Colonic mucosa (tissue), 4 donors: ENCODE measurements at places on chromosomes 16 and 17.

DNA sequence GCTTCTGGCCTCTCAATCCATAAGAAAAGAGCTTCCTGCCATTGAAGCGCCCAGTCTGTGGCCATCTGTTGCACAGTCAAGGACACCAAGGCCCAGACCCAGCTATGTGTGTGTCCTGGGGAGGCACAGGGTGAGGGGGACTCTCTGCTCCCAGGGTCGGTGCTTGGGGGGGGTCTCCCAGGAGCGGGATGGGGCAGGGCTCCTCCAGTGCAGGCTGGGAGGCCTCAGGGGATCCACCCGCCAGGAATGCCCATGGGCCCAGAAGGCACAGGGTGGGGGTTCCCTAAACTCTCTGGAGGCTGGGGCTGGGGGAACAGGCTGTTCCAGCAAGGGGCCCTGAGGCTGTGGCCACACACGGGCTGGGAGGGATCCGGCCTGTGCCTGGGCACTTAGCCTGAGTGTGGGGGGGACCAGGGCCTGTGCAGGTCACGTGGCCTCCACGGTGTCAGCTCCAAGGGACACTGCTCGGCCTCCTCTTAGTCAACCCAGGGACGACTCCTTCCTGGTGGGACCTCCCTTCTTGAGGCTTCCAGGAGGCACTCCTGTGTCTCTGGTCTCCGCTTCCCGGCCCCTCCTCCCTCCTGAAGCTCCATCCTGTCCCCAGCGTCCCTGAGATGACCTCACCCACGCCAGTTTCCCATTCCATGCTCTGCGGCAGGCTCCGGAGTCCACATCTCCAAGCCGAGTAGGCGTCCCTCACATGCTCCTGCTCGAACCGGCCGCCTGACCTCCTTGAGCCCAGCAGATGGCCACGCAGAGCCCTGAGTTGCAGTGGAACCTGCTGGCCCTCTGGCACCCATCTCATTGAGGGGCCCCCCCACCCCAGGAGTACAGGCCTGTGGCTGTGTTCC is 23.1 kb upstream of the BAHCC1 start:
- DNase-seq = no peak

DNA sequence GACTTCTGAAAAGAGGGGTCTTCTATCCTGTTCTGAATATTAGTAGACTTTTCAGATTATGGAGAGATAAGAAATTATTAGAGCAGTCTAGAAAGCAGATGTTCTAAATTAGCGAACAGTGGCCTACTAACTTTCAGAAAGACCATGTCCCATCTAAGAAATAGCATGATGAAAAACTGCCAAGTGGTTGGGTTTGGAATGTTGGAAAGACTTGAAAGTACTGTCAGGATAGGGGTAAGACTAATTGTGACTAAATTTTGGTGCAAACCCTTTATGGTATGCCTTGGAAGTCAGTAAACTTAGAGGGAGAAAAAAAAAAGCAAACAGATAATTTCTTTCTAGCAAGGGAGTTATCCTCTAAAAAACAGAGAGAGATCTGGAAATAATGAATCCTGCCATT is 41.1 kb downstream of the TANGO6 start:
- no peak for DNase-seq

GRCh38 chr16:54938212-54939028 is 7.8 kb downstream of the IRX5 start:
- DNase-seq = no peak

DNA sequence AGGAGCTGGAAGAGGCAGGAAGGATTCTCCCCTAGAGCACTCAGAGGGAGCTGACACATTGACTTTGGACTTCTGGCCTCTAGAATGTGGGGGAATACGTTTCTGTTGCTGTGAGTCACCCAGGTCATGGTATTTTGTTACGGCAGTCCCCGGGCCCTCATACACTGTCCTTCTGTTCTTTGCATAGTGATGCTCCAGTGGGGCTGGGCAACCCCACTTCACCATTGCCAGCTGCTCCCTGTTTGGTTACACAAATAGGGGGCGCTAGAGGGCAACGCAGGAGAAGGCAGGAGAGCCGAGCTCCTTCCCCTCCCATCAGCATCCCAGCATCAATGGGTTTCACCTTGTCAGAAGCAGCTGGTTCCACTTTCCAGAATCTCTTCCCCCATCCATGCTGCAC is 257.7 kb upstream of the FOXF1 start:
- peak; percentile 27 for DNase-seq

- DNase-seq = no peak
Measured at GRCh38 chr16:87528690-87529579, 36.1 kb upstream of the ZCCHC14 start.

- DNase-seq = no peak
Measured at GRCh38 chr16:58475091-58475619, 24.8 kb upstream of the NDRG4 start.

DNA sequence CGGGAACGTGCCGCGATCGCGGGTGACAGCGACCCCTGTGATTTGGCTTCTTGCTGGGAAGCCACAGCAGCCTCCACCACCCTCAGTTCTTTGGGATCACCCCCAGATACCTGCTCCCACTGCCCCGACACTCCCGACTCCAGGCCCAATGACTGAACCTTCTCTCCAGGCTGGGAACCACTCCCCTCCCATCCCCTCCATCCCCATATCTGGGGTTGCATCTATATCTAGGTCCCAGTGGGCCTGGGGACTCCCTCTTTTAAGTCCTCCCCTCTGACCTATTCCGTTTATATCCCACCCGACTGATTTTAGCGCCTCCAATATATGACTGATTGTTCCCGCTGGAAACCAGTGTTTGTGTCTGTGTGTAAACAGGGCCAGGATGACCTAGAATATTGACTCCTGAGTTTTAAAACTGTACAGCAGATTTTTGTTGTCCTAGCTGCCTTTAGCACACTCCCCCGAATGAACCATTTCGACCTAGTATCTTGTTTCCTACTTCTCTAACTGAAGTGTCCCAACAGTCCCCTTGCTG is 667 bp downstream of the PSMD3 start:
- no peak for DNase-seq
